ENCODE measurements at places on chromosomes 4 and X. TPM values are rescaled to one million over a fixed set of nuclear protein-coding genes. Genes with fewer than 3 reads are reported as not detected.

- DNase-seq = no peak
Measured at GRCh38 chrX:27132862-27133261, 330.3 kb downstream of the PPP4R3C start.

DNA sequence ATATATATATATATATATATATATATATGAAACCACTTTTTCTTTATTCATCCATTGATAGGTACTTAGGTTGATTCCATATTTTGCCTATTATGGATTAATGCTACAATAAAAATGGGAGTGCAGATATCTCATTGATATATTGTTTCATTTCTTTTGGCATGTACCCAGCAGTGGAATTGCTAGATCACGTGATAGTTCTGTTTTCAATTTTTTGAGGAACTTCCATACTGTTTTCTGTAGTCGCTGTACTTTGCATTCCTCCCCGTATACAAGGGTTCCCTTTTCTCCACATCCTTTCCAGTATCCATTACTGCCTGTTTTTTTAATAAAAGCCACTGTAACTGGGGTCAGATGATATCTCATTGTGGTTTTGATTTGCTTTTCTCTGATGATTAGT, 124.6 kb downstream of the GABRB1 start:
- DNase-seq = no peak

DNA sequence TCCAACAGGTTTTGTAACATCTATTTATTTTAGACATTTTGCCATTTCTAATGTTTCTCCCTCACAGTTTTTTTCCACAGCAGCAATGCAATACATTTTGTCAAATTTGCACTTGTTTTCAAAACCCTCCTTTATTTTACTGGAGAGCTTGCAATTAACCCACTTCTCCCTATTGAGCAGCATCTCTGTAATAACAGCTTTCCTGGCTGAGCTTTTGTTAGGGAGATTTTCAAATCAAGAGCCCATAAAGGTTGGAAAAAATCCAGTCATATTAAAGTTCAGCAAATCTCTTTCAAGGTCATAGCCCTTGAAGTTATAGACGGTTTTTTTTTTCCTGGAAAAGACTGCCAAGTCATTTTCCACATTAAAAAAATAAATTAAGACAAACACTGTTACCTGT, 450.6 kb upstream of the TENM3 start:
- no peak for DNase-seq

GRCh38 chrX:18422886-18423285, 2.5 kb upstream of the CDKL5 start:
- DNase-seq = no peak

DNA sequence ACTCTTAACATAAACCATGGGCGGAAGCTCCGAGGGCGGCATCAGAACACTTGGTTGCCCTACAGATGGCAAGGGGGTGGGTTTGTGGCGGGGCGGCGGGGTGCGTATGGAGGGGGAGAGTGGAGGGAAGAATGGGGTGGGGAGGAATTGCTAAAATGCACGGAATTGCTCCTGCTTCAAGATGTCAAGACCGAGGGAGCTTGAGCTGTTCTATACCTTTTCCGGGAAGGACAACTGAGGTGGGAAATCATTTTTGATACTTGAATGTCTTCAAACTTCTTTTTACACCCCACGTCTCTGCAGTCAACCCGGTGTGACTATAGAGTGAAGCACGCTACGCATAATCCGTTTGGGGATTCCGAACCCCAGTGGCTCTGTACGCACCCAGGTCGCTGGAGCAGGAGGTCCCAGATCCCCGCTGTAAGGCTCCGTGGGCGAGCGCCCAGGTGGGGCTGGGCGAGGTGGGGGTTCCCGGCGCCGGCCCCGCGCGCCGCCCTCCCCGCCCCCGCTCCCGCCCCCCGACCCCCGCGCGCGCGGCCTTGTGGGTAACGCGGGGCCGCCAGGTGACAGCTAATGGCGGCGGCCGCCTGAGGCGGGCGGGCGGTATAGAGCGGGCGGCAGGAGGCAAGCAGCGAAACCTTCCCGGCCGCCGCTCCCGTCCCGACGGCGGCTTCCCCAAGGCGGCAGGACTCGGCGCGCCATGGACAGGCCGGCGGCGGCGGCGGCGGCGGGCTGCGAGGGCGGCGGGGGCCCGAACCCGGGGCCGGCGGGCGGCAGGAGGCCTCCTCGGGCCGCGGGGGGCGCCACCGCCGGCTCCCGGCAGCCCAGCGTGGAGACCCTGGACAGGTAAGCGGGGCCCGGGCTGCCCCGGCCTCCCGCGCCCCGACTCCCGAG, at the start of gene MTMR1:
Gene MTMR1 (plus strand): TSS at position 566 of the 894 bp plus-strand sequence. CDS start 135 bp downstream, at position 701.
- peak; percentile 49 for DNase-seq

- DNase-seq = no peak
Measured at GRCh38 chr4:183541752-183542040, 36.8 kb downstream of the ING2 start.

Gene KIAA1210
- not detected for total RNA-seq

Gene BEX5
- 2.4 TPM for total RNA-seq

Gene TLL1
- 0.25 TPM for total RNA-seq

Data from right lobe of liver (tissue), 6 donors.